ENCODE measurements at places on chromosomes 11 and 22.
A peak's percentile ranks its signal among the peaks of the same experiment; 100 is the strongest.

DNA sequence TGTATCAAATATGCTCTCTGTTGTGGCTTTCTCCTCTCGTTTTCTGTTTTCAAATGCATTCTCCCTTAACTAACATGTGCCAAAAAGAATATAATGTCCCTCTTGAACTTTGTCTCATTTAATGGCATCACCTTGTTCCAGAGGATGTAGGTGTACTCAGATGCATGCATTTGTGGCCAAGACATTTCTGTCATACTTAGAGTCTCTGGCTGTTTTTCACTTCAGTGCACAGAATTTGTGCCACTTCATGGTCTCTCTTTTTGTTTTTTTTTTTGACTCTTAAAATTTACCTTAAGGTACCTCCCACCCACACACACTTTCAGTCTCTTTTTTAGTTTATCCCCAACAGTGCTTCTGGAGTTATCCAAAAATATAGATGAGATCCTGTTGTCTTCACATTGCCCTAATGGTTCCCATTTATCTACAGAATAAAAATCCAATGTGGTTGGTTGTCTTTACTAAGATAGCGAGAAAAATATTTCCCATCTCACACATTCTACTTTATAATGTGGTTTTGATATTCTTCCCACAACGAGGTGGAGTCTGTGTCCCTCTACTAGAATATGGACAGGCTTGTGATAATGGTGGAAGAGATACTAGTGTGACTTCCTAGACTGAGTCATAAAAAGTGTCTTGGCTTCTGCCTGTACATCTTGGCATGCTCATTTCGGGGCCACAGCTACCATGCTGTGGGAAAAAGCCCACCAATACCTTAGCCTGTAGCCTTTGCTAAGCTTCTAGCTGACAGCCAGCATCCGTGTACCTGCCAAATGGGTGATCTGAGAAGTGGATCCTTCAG, 125.8 kb downstream of the DDX10 start:
- no peak for DNase-seq

GRCh38 chr11:26779074-26779865, 57.4 kb upstream of the SLC5A12 start:
- no peak for DNase-seq

GRCh38 chr11:44763121-44763820, 36.5 kb downstream of the TSPAN18 start:
- no peak for DNase-seq

DNA sequence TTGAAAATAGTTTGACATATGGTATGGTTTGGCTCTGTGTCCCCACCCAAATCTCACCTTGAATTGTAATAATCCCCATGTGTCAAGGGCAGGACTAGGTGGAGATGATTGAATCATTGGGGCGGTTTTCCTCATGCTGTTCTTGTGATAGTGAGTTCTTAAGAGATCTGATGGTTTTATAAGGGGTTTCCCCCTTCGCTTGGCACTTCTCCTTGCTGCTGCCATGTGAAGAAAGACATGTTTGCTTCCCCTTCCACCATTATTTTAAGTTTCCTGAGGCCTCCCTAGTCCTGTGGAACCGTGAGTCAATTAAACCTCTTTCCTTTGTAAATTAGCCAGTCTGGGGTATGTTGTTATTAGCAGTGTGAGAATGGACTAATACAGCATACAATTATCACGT, 7.7 kb downstream of the KCTD21 start:
- DNase-seq = no peak

DNA sequence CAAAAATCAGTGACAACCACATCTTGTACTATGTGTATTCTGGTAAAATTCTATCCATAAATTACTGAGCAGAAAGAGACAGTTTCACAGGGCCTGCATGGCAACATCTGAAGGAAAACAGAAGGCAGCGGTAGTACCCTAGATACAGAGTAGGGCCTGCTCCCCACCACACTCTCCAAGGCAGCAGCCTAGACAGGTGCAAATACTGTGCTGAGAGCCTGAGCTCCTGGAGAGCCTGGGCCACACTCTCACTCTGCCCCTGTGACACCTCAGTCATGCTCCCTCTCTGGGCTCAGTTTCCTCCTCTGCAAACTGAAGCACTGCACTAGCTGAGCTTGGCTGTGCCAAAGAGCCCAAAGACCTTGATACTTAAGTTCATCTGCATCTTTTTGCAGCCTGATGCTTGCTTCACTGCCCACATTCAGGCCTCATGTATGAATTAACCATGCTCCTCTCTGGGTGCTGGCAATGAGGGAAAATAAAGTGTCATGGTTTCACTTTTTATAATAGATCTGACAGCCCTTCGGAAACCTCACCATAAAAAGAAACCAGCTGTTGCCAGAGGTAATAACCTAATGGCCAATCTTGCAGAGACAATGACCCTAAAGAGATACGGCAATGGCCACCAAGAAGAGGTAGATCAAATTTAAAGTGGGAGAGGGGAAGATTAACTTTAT, 104.7 kb downstream of the PLEKHA7 start:
- DNase-seq = no peak

DNA sequence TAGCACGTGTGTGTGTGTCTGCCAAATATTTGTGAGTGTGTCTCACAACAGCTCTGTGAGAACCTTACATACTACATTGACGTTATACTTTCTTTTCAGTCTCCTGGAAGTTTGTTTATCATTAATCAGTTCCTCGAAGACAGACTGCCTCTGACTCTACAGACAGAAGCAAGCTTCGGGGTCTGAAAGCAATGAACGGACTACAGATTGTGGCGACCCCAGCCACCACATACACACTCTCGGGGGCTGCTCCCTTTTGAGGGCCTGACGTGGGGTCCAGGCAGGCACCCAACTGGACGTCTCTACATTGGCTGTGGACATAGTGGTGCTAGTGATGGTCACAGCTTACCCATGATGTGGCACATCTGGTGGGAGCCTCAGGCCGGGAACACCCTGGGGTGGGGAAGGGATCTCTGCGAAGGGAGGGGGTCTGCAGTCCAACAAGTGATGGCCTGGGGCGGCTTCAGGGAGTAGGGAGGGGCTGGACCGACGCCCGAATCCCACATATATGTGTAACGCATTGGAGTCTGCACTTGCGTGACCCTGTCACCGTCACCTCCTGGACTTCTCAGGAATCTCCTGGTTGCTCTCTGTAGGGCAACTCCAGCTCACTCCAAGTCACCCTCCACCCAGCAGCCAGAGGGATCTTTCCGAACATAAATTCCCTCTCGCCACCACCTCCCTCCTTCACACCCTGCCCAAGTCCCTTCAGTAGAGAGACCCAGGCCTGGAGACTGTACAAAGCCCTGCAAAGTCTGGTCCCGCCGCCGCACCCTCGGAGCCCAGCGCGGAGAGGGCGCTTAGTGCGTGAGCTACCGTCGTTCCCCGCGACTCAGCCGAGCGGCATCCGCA, 30.4 kb upstream of the TRIM29 start:
- DNase-seq = peak; percentile 72

DNA sequence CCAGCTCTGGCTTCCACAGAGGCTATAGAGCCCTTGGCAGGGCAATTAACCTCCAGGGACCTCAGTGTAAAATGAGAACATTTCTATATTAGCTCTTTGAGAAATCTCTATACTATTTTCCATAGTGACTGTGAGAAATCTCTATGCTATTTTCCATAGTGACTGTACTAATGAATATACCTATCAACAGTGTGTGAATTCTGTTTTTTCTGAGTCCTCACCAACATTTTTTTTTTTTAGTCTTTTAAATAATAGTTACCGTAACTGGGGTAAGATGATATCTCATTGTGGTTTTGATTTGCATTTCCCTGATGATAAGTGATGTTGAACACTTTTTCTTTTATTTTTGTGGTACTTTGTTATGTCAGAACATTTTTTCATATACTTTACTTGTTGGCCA, 7.0 kb upstream of the MTNR1B start:
- no peak for DNase-seq

GRCh38 chr11:36817336-36817965, 219.4 kb upstream of the RAG2 start:
- no peak for DNase-seq

GRCh38 chr11:67732045-67732787, 57.8 kb upstream of the ALDH3B2 start:
- no peak for DNase-seq

DNA sequence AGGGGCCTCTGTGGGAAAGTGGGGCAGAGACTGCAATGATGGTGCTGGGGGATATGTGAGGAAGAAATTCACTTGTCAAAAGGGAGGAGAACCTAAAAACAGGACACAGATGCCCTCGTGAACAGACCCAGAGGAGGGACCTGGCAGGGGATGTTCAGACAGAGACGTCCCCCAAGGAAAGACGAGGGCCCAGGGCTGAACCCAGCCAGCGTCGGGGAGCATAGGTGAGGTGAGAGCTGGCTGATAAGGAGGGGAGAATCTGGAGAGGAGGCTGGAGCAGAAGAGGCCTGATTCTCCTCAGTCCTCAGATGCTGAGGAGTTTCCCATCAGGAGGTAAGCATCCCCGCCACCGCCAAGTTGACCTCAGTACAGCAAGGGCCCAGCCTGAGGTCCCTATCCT, 31.4 kb downstream of the IGLL5 start:
- no peak for DNase-seq

- no peak for DNase-seq
Measured at GRCh38 chr22:43885786-43886185, 6.0 kb downstream of the PNPLA5 start.

- no peak for DNase-seq
Measured at GRCh38 chr11:118343981-118344515, at the start of gene CD3G. Gene CD3G, plus strand, starts transcription at chr11:118344344. Its CDS starts 80 bp downstream, at chr11:118344424.

GRCh38 chr11:61924064-61924455, 6.7 kb upstream of the RAB3IL1 start:
- no peak for DNase-seq

DNA sequence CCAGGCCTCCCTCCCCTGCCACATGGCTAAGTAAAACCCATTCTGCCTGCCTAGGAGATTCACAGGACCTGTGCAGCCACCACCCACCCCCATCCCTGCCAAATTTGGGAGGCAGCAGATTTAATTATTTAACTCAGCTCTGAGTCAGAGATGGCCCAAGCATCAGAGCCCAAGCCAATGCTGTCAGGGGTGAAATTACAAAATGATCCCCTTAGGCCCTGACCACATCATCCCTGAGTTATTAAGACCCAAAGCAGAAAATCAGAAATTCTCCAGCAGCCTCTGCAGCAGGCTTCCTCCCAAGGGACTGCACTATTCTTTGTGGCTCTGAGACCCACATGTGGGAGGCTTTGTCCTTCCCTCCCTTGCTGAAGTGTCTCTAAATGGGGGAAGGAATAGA, 52.8 kb upstream of the RRAS2 start:
- peak; percentile 66 for DNase-seq

DNA sequence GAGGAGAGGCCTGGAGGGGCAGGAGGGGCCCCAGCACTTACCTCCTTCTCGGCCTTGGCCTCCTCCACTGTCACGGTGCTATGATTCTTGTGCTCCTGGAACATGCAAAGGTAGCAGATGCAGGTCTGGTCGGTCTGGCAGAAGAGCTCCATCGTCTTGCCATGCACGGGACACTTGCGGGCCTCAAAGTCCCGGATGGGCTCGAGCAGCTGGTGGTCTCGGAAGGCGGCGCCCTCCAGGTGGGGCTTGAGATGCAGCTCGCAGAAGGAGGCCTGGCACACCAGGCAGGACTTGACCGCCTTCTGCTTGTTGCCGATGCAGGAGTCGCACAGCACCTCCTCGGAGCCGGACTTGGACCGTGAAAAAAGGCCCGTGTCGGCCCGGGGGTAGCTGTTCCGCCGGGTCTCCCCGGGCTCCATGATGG, 714 bp downstream of the TRIM29 start:
- no peak for DNase-seq

GRCh38 chr11:47495011-47495855, 46.3 kb upstream of the RAPSN start:
- no peak for DNase-seq

- no peak for DNase-seq
Measured at GRCh38 chr22:19064354-19065054, 57.7 kb downstream of the DGCR2 start.

GRCh38 chr22:43293259-43293654, 49.9 kb downstream of the SCUBE1 start:
- DNase-seq = no peak

DNA sequence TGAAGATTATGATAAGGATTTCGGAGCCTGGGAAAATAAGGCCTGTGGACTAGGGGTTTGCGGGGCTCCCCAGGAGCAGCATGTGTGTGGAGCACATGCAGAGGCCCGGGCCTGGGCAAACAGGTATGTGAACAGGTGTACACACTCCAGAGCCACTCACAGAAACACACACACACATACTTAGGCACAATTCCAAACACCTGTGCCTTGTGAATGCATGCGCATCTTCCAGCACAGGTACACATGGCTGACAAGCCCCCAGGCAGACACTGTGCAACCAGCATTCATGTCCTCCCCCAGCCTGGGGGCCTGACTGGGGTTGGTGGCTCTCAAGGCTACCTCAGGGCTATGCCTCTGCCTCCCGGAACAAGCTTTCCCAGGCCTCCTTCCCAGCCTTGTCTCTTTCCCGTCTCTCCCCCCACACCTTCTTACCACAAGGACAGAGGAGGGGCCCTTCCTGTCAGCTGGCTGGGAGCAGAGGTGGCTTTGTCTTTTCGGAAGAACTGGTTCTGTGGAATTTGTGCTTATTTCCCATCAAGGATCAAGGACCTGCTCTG, 2.6 kb upstream of the P2RY6 start:
- no peak for DNase-seq
